ENCODE measurements at places on chromosomes 6 and 20. TPM values are rescaled to one million over a fixed set of nuclear protein-coding genes. Genes with fewer than 3 reads are reported as not detected.

Gene COL21A1
- 28.5 TPM for total RNA-seq

Gene VGLL2
- not detected for total RNA-seq

Gene RAB23
- 32.0 TPM for total RNA-seq

Gene HRH3
- total RNA-seq, result not detected

Gene SLC32A1
- not detected for total RNA-seq

Gene ID4
- total RNA-seq, result 40.4 TPM

Gene SLC22A1
- 0.75 TPM for total RNA-seq

Gene EYA2
- 0.50 TPM for total RNA-seq

Gene BPIFA1
- not detected for total RNA-seq

Gene CST4
- total RNA-seq, result 0.31 TPM

Gene MCHR2
- not detected for total RNA-seq

Gene HLA-DPB1
- 20.3 TPM for total RNA-seq

Gene SKIC2
- 58.4 TPM for total RNA-seq

Gene ID1
- total RNA-seq, result 395 TPM

Gene PHF3
- 49.7 TPM for total RNA-seq

Gene CALHM5
- total RNA-seq, result 11.8 TPM

Gene CCN6
- not detected for total RNA-seq

Gene XKR7
- not detected for total RNA-seq

Gene CYP39A1
- 0.44 TPM for total RNA-seq

Gene PMEPA1
- 2.7 TPM for total RNA-seq

Gene KIF25
- not detected for total RNA-seq

Gene GPR63
- under 0.01 TPM for total RNA-seq

Gene PSORS1C2
- total RNA-seq, result not detected

Gene VSTM2L
- 0.53 TPM for total RNA-seq

Gene MOG
- not detected for total RNA-seq
